ENCODE measurements at places on chromosomes 1 and 21. TPM values are rescaled to one million over a fixed set of nuclear protein-coding genes. Genes with fewer than 3 reads are reported as not detected.

Gene DYRK3
- total RNA-seq = 3.6 TPM

Gene HPDL
- 4.6 TPM for total RNA-seq

Gene MARK1
- total RNA-seq = 8.6 TPM

Gene MFSD2A
- total RNA-seq = 29.8 TPM

Gene FMO1
- total RNA-seq = 1.7 TPM

Gene SYCP1
- total RNA-seq = not detected

Gene ADAMTS5
- total RNA-seq = 24.8 TPM

Gene HPCAL4
- total RNA-seq = 0.19 TPM

Gene PCAT6
- 0.57 TPM for total RNA-seq

Gene PLEKHG5
- total RNA-seq = 37.8 TPM

Gene LDLRAD2
- not detected for total RNA-seq

Gene ARMH1
- not detected for total RNA-seq

Gene NPL
- 16.2 TPM for total RNA-seq

GRCh38 chr1:167587342-167587741, 33.8 kb upstream of the CREG1 start:
- DNase-seq = no peak

DNA sequence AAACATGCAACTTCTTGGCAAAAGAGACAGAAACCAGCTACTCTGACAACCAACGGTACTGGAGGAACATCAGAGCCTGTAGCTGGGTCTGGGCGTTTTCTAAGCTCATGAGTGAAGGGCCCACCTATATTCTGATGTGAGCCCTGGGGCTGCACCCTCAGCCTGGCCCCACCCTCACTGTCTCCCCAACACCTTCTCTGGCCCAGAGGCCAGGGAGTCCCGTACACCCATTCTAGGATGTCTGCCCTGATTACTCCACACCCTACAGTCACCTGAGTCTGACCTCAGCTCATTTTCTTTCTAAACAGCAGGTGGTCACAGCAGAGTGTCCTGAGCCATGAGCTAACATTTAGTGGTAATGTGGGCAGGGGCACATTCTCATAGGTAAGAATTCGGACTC, 439.2 kb downstream of the MATN1 start:
- no peak for DNase-seq

- no peak for DNase-seq
Measured at GRCh38 chr1:42777852-42778251, 6.9 kb upstream of the TMEM269 start.

DNA sequence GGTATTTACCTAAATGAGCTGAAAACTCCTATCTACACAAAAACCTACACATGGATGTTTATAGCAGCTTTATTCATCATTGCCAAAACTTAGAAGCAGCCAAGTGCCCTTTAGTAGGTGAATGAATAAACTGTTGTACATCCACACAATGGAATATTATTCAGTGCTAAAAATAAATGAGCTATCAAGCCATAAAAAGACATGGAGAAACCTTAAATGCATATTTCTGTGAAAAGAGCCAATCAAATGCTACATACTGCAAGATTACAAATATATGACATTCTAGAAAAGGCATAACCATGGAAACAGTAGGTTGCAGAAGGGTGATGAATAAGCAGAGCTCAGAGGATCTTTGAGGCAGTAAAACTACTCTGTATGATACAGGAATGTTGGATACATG, 23.3 kb downstream of the ABCB10 start:
- DNase-seq = no peak

- DNase-seq = no peak
Measured at GRCh38 chr1:156052862-156053767, 483 bp downstream of the UBQLN4 start.

GRCh38 chr1:175802407-175803123, 59.2 kb upstream of the TNR start:
- no peak for DNase-seq

DNA sequence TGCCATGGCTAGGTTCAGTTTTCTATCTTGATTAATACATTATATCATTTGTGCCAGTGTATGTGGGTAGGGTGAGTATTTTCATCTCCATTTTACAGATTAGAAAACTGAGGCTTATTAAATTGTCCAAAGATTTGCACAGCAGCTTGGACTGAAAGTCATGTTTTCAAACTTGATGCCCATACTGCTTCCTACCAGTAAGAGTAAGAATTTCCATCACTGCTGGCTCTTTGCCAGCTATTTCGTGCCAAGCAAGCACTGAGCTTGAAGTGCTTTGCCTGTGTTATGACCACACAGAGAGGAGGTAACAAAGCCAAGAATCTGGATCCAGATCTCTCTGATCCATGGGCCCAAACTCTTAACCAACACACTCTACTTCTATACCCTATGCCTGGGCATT, 295.0 kb downstream of the VAV3 start:
- no peak for DNase-seq

GRCh38 chr1:61501971-61502916, 222.7 kb downstream of the TM2D1 start:
- no peak for DNase-seq

DNA sequence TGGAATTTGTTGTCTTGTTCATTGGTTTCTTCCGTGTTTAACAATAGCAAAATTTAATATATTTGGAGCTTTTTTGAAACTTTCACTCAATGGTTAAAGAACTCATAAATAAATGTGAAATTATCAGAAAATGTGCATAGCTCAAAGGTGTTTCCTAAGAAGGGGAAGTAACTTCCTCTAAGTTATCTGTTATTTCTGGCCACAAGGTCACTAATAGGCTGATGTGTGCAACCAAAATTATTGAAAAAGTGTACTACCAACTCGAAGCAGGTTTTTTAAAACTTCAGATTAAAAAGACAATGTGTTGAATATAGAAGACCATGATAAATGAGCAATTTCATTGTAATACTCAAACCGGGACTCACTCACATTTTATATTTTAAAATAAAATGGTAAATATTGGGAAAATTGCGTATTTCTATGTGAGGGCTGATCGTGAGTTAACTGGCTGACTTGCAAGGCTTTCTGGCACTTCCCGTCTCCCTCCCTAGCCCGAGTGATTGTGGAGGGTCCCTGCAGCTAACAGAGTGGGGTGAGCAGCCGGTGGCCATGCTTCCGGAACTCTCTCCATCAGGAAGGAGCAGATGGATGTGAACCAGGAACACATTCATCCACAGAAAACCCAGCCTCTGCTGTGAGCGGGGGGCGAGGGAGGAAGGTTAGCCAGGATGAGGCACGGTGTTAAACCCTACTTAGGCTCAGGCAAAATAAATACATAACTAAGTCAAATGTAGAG, 96.9 kb downstream of the ERG start:
- DNase-seq = no peak

- DNase-seq = no peak
Measured at GRCh38 chr21:41170442-41170841, 2.5 kb downstream of the BACE2 start.

DNA sequence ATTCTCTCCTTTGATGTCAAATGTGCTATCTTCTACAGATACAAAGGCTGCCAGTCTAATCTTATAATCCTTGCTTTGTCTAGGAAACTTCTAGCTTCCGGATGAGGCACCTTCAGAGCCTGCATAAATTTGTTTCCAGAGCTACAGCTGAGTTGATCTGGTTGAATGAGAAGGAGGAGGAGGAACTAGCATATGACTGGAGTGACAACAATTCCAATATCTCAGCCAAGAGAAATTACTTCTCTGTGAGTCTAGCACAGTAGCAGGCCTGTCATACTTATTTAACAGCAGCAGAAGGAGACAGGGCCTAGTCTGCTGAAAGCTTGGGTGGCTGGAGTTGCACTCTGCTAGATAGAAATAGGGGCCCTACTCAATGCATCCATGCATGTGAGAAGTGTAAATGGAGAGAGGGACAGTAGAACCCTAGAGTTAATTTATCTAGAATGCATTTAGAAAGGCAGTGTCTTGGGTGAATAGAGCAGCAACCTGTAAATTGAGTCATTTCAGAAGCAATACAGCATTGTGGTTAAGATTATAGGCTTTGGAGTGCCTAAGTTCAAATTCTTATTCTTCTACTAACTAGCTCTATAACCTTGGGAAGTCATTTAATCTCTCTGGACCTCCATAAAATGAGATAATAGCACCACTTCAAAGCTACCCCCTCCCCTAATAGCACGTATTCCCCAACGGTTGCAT, 89.0 kb downstream of the MACF1 start:
- DNase-seq = no peak

DNA sequence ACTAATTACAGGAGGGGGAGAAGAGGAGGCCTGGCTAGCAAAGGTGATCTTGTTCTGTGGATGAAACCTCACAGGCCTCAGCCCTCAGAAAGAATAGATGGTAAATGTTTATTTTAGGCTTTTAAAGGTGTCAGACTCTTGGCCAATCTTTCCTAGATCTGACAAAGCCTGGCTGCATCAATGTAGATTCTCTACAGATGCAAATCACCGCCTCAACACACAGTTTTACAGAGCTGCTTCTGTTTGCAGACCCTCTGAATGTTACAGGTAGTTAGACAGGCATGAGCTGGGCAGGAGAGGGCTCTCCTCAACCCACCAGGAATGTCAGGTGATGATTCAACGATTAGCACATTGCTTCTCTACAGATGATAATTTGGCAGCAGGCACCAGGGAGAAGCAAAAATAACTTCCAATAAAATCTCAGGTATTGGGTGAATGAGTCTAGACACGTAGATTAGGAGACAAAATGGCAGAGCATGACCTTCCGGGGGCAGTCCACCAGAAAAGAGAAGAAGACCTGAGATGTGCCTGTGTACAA, 105.4 kb upstream of the VANGL1 start:
- no peak for DNase-seq

GRCh38 chr1:25174730-25175612, 57.3 kb downstream of the SYF2 start:
- DNase-seq = no peak

DNA sequence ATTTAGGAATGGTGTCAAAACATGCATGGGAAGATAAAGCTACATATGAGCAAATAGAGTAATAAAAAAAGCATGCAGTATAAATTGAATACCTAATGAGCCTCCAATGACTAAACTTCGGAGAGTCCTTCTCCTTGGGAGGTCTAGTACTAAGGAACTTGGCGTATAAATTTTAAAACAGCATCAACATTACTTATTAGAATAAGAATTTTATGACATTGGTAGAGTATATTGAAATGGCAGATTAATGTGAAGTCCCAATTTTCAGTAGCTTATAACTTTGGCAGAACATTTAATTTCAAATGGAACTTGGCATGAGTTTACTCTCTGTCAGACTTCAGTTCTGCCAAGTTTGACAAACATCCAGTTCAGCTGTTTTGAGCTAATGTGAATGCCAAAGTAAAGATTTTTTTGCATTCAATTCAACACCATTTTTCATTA, 104.7 kb upstream of the RGS18 start:
- no peak for DNase-seq

DNA sequence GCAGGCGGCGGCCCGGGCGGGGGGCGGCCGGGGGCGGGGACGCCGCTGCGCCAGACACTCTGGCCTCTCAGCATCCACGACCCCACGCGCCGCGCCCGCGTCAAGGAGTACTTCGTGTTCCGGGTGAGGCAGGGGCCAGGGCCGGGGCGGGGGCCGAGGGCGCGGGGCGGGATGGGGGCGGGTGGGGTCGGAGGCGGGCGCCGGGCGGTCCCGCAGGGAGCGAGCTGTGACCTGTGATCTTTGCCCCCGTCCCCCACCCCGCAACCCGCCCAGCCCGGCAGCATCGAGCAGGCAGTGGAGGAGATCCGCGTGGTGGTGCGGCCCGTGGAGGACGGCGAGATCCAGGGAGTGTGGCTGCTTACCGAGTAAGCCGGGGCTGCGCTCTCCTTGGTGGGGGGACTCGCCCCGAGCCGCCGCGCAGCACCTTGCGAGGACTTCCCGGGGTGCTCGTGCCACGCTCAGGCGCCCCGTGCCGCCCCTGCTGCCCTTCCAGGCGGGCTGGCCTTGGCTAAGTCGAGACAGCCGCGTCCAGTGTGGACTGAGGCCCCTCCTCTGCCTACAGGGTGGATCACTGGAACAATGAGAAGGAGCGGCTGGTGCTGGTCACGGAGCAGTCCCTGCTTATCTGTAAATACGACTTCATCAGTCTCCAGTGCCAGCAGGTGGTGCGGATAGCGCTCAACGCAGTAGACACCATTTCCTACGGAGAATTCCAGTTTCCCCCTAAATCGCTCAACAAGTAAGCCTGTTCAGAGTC, 514 bp downstream of the TPRG1L start:
- DNase-seq = no peak

GRCh38 chr1:30516485-30516858, 206.9 kb downstream of the MATN1 start:
- no peak for DNase-seq

- no peak for DNase-seq
Measured at GRCh38 chr1:79874289-79874688, 867.8 kb upstream of the ADGRL4 start.

DNA sequence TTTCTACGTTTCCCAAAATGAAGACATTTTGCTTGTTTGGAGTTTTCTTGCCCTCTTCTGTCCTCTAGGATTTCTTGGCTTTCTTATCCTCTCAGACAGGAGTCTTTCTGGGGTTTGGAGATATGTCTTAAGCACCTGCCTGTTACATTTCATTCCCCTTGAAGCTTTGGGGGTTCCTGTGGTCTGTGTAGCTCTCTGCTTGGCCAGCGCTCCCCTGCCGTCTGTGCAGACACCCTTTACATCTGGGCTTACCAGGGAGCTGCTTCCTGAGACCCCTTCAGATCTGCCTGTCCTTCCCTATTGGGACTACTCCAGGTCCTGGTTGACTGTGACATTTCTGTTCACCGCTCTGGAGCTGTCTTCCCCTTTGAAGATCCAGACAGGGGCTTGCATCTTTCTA, 171.9 kb upstream of the CSF3R start:
- DNase-seq = no peak

- no peak for DNase-seq
Measured at GRCh38 chr1:30929944-30930525, 21.5 kb upstream of the SDC3 start.

GRCh38 chr21:34077888-34078287, 4.5 kb downstream of the MRPS6 start:
- DNase-seq = no peak

DNA sequence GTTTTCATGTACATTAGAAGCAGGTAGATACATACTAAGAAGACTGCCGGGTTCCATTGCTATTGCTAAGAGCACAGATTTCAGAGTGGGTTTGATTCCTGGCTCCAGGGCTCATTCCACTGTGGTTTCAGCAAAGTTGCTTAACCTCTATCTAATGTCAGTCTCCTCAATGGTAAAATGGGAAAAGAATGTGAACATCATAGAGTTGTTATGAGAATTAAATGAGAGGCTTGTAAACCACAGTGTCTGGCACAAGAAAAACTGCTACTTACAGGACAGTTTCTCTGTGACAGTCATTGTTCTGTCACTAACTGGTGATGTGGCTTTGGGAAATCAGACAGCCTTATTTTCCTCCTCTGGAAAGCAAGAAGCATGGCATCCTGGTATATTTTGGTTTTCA, 10.7 kb upstream of the PLXNA2 start:
- DNase-seq = no peak

DNA sequence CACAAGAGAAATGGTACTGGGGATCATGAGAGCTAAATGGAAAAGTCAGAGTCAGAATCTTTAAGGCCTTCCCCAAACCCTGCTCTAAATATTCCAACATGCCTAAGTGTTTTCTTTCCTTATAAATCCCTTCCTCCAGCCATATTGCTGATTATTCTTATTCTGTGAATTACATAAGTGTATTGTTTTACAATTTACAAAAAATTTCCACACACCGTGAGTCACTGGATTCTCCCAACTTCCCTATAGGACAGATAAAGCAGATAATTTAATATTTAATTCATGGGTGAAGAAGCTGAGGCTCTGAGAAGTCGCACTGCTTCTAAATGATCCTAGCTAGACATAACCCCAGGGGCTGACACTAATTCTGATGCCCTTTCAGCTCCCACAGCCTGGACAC, 243.3 kb upstream of the JUN start:
- no peak for DNase-seq
